ENCODE measurements at places on chromosomes 5 and 9.

GRCh38 chr9:6567140-6567591 is 78.4 kb downstream of the GLDC start:
- DNase-seq: no peak

GRCh38 chr9:113269871-113270270 is 5.5 kb downstream of the CDC26 start:
- no peak for DNase-seq

DNA sequence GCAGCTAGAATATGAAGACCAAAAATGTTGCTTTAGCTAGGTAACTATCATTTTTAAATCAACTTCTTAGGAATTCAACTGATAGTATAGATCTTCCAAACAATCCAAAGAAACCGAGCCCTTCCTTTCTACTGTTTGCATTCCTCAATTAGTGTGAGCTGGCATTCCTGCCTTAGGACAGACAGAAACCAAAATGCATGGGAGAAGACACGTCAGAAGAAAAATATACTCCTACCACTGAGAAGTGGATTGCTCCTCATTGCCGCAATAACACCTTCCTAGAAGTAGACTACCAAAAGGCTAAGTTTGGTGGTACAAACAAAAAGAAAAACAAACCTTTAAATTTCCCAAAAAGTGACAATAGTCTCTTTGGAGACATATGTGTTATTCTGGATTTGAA is 440.0 kb downstream of the SEMA5A start:
- no peak for DNase-seq

- DNase-seq: no peak
Measured at GRCh38 chr5:122351416-122352157, 39.5 kb downstream of the SNCAIP start.

DNA sequence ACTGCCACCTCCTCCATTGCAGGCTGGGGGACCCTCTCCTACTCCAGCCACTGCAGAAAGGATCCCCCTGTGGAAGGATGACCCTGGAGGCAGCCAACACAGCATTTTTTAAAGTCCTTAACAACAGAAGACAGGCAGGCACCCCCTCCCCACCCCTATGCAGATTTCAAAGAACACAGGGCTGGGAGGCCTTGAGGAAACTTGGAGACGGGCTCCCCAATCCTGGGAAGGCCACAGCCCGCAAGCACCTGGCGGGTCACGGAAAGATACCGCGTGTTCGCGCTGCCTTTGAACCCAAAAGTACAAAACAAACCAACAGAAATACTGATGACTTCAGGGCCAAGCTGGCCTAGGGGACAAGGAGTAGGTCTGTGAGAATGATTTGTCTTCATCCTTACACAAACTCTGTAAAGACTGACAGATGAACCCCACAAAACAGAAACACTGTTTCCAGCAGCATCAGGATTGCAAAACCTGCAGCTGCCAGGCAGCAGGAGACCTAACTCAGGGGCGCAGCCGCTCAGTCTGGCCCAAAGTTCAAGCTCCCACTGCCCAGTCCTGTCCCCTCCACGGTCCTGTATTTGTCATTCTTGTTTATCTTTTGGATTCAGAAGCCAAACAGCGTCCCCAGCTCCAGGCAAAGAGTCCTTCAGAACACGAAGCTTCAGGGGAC is 13.8 kb downstream of the VAV2 start:
- DNase-seq: no peak

DNA sequence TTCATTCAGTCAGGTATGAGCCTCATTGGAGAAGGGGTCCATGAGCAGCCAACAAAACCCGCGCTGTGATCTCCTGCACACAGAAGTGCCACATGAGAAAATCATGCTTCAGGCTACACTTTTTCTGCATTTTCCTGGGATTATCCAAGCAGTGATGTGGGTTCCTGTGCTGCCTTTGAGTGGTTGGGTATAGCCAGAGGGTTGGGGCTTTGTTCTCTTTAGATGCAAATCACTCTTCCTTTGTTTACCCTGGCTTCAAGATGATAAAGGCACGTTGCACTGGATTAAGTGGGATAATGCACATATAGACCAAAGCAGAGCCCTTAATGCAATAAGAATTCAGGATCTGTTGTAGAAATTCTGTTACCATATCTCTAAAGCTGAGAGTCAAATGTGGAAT is 18.7 kb downstream of the ECM2 start:
- DNase-seq: no peak

- no peak for DNase-seq
Measured at GRCh38 chr9:19521205-19521604, 112.4 kb downstream of the ACER2 start.

Data from effector memory CD8-positive, alpha-beta T cell (primary cell).